Airway epithelial cell (primary cell): ENCODE measurements at places on chromosomes 5 and 9. TPM values are rescaled to one million over a fixed set of nuclear protein-coding genes. Genes with fewer than 3 reads are reported as not detected.

Gene FXN
- total RNA-seq = 10.5 and 13.9 TPM in 2 replicates

Gene TAF1L
- total RNA-seq = not detected in 2 replicates

Gene ACOT12
- total RNA-seq = not detected in 2 replicates

Gene FBXL7
- total RNA-seq = 1.2 and 2.5 TPM in 2 replicates

Gene LOX
- total RNA-seq = 1.3 and 3.4 TPM in 2 replicates

Gene LPAR1
- total RNA-seq = 16.4 and 22.9 TPM in 2 replicates

Gene SLC23A1
- total RNA-seq = not detected in 2 replicates

Gene C9orf153
- total RNA-seq = not detected in 2 replicates

Gene KIF12
- total RNA-seq = 0.28 and 1.1 TPM in 2 replicates

Gene PCDHA1
- 0.14 TPM in 2 replicates for total RNA-seq

Gene KCNV2
- not detected in 2 replicates for total RNA-seq

Gene SHISAL2B
- total RNA-seq = not detected in 2 replicates

Gene CYLC2
- not detected in 2 replicates for total RNA-seq

Gene TMOD1
- not detected in 2 replicates for total RNA-seq

Gene SLC34A1
- not detected in 2 replicates for total RNA-seq

Gene EGFLAM
- total RNA-seq = 2.5 TPM in 1 of 2 replicates, not detected in the other

Gene SOHLH1
- total RNA-seq = not detected in 2 replicates

Gene PARP8
- 5.7 and 9.5 TPM in 2 replicates for total RNA-seq

Gene ELAVL2
- 3.2 and 4.3 TPM in 2 replicates for total RNA-seq

Gene CDC25C
- total RNA-seq = 7.4 and 8.8 TPM in 2 replicates
